ENCODE measurements at places on chromosomes 3 and 15.

GRCh38 chr3:159487304-159487703 lies 501.3 kb upstream of the IL12A start:
- no peaks in the 10 kb centered on the region for H3K36me3 ChIP-seq
- no peaks in the 10 kb centered on the region for H3K27me3 ChIP-seq
- H3K4me1 ChIP-seq, result no peaks in the 10 kb centered on the region
- DNase-seq, result no peak
- H3K4me3 ChIP-seq, result no peak overlapping the region
- H3K27ac ChIP-seq, result no peak overlapping the region

GRCh38 chr3:7340795-7341194 lies 479.9 kb downstream of the GRM7 start:
- no peak for DNase-seq
- no peak overlapping the region for H3K4me3 ChIP-seq

- no peak within 1 kb of the TSS for H3K27ac ChIP-seq
- peaks cover 13% of the 10 kb centered on the region for H3K4me1 ChIP-seq
- H3K27me3 ChIP-seq, result peaks cover 16% of the 10 kb centered on the region
Observed at GRCh38 chr3:115623044-115623868, at the start of gene GAP43. Gene GAP43, plus strand, starts transcription at chr3:115623510. Its CDS starts 180 bp downstream, at chr3:115623690.

GRCh38 chr3:61761694-61762430 lies 200.5 kb downstream of the PTPRG start:
- no peak for DNase-seq
- peaks cover 6% of the 10 kb centered on the region for H3K4me1 ChIP-seq
- no peak overlapping the region for H3K27ac ChIP-seq

- no peaks in the 10 kb centered on the region for H3K4me1 ChIP-seq
- H3K27me3 ChIP-seq, result no peaks in the 10 kb centered on the region
- no peaks in the 10 kb centered on the region for H3K36me3 ChIP-seq
- H3K27ac ChIP-seq, result no peak overlapping the region
- no peak for DNase-seq
Observed at GRCh38 chr15:50210462-50211157, 28.6 kb downstream of the SLC27A2 start.

- no peaks in the 10 kb centered on the region for H3K27me3 ChIP-seq
- H3K27ac ChIP-seq, result no peak overlapping the region
- peaks cover 16% of the 10 kb centered on the region for H3K36me3 ChIP-seq
- no peak for DNase-seq
Observed at GRCh38 chr15:71997691-71998090, 120.3 kb downstream of the MYO9A start.

DNA sequence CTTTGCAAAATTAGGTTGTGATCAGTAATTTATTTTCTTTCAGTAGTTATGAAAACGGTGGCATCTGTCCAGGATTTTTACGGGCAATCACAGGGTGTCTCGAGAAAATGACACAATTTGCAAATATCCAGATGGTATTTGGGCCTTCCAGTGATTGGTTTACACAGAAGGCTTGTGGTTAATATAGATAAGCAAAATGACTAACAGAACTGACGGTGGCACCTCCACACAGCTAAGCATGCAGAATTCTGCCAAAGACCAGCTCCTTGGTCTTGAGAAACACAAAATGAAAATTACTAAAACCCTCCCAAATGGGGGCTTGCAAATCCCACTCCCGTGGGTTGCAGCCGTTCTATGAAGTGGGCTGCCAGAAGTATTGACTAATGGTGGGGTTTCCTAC lies 5.5 kb downstream of the ARHGEF3 start:
- H3K36me3 ChIP-seq, result no peaks in the 10 kb centered on the region
- no peak overlapping the region for H3K4me3 ChIP-seq

DNA sequence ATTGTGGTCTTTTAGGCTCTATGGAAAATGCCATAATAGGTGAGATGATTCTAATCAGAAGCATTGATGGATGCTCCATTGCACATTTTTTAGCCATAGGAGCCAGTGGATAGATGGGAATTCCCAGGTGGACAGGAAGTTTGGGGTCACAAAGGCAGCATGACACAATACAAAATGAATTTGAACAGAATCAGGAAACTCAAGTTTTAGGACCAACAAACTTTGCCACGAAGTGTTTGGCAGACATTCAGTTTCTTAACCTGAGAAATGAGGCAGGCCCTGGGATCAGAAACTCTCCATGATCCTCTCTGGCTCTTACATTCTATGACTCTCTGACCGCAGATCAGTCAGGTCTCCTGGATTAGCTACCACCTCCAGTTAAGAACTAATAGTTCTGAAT lies 275.4 kb downstream of the TIGIT start:
- no peak overlapping the region for H3K4me3 ChIP-seq
- H3K27ac ChIP-seq, result no peak overlapping the region
- H3K27me3 ChIP-seq, result no peaks in the 10 kb centered on the region
- H3K4me1 ChIP-seq, result no peaks in the 10 kb centered on the region
- no peak for DNase-seq

DNA sequence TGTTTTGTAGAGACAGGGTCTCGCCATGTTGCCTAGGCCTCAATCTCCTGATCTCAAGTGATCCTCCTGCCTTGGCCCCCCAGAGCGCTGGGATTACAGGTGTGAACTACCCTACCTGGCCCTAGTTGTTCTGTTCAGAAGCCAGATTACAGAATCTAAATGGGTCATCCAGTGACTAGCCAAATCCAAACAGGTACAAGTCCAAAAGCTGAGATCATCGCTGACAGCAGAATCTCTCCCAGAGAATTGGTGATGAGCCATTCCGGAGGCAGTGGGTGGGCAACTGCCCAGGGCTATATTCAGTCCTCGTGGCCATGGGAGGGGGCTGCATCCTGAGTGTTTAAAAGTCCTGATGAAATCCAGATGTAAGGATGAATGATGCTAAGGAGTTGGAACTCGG lies 47.5 kb upstream of the SEMA4B start:
- no peak overlapping the region for H3K4me3 ChIP-seq
- H3K27ac ChIP-seq, result no peak overlapping the region
- no peaks in the 10 kb centered on the region for H3K36me3 ChIP-seq
- peaks cover 5% of the 10 kb centered on the region for H3K4me1 ChIP-seq
- H3K27me3 ChIP-seq, result no peaks in the 10 kb centered on the region

- H3K36me3 ChIP-seq, result no peaks in the 10 kb centered on the region
- no peaks in the 10 kb centered on the region for H3K4me1 ChIP-seq
- H3K27ac ChIP-seq, result no peak overlapping the region
- H3K4me3 ChIP-seq, result no peak overlapping the region
Observed at GRCh38 chr3:141808586-141808985, 45.4 kb downstream of the GRK7 start.

- H3K27ac ChIP-seq, result no peak overlapping the region
- H3K4me3 ChIP-seq, result no peak overlapping the region
- H3K4me1 ChIP-seq, result no peaks in the 10 kb centered on the region
- DNase-seq, result no peak
Observed at GRCh38 chr3:181134873-181135272, 145.3 kb upstream of the DNAJC19 start.

- H3K4me1 ChIP-seq, result no peaks in the 10 kb centered on the region
- no peaks in the 10 kb centered on the region for H3K27me3 ChIP-seq
- DNase-seq, result no peak
- H3K27ac ChIP-seq, result no peak overlapping the region
Observed at GRCh38 chr15:80747317-80748053, 31.7 kb upstream of the CEMIP start.

- H3K4me1 ChIP-seq, result no peaks in the 10 kb centered on the region
- H3K36me3 ChIP-seq, result no peaks in the 10 kb centered on the region
- H3K27ac ChIP-seq, result no peak overlapping the region
- H3K27me3 ChIP-seq, result no peaks in the 10 kb centered on the region
- H3K4me3 ChIP-seq, result no peak overlapping the region
Observed at GRCh38 chr3:158936530-158937113, 134.8 kb downstream of the MFSD1 start.

DNA sequence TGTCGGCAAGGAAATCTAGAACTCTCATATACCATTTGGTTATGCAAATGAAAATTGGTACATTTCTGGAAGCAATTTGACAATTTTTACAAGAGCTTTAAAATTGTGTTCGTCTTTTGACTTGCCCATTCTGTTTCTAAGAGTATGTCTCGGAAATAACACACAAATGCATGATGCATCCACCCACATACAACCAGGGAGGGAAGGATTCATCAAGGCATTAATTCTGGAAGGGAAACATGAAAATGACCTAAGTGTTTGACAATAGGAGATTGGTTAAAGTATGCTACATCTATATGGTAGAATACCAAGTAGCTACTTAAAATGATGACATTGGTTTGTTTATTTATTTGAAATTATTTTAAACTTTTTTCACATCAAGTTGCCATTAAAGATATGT lies 58.6 kb downstream of the PIAS1 start:
- H3K4me1 ChIP-seq, result peaks cover 20% of the 10 kb centered on the region
- H3K4me3 ChIP-seq, result no peak overlapping the region
- no peak for DNase-seq
- H3K36me3 ChIP-seq, result no peaks in the 10 kb centered on the region
- no peaks in the 10 kb centered on the region for H3K27me3 ChIP-seq

- no peaks in the 10 kb centered on the region for H3K4me1 ChIP-seq
- H3K36me3 ChIP-seq, result no peaks in the 10 kb centered on the region
- no peak overlapping the region for H3K27ac ChIP-seq
- H3K27me3 ChIP-seq, result no peaks in the 10 kb centered on the region
Observed at GRCh38 chr3:9217784-9218513, 31.5 kb downstream of the SRGAP3 start.

DNA sequence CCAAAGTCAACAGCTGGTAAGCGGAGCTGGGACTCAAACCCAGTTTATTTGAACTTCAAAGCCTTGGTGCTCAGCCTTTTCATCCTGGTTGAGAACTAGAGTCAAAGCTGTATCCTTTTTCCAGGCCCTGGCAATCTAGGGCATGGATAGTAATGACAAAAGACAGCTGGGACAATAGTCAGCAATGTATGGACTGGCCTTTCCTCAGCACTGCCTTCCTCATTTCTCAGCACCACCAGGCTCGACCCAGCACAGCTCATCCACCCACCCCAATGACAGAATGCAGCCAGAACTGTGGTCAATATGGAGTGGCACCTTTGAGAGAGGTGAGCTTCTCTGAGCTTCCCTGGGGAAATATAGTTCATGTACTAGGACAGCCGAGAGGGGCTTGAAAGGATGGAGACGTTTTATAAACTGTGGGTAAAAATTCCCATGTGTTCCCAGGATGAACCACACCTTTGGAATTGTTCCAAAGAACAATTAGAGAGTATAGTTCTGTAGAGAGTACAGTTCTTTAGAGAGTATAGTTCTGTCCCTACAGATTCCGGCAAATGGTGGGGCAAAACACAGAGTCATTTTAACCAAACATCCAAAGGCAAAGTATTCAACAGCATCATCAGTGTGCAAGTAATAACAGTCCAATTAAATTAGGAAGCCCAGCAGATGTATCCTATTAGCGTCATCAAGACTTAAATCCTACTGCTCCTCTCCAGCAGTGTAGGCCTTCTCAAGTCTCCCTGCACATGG lies 30.2 kb upstream of the IREB2 start:
- H3K27ac ChIP-seq, result no peak overlapping the region
- DNase-seq, result no peak
- H3K36me3 ChIP-seq, result no peaks in the 10 kb centered on the region
- no peak overlapping the region for H3K4me3 ChIP-seq
- H3K4me1 ChIP-seq, result no peaks in the 10 kb centered on the region
- no peaks in the 10 kb centered on the region for H3K27me3 ChIP-seq

GRCh38 chr15:57019496-57020160 lies 101.2 kb downstream of the TCF12 start:
- H3K4me3 ChIP-seq, result no peak overlapping the region
- H3K27me3 ChIP-seq, result no peaks in the 10 kb centered on the region
- H3K4me1 ChIP-seq, result peaks cover 16% of the 10 kb centered on the region
- no peaks in the 10 kb centered on the region for H3K36me3 ChIP-seq
- peak; percentile 49 for DNase-seq

DNA sequence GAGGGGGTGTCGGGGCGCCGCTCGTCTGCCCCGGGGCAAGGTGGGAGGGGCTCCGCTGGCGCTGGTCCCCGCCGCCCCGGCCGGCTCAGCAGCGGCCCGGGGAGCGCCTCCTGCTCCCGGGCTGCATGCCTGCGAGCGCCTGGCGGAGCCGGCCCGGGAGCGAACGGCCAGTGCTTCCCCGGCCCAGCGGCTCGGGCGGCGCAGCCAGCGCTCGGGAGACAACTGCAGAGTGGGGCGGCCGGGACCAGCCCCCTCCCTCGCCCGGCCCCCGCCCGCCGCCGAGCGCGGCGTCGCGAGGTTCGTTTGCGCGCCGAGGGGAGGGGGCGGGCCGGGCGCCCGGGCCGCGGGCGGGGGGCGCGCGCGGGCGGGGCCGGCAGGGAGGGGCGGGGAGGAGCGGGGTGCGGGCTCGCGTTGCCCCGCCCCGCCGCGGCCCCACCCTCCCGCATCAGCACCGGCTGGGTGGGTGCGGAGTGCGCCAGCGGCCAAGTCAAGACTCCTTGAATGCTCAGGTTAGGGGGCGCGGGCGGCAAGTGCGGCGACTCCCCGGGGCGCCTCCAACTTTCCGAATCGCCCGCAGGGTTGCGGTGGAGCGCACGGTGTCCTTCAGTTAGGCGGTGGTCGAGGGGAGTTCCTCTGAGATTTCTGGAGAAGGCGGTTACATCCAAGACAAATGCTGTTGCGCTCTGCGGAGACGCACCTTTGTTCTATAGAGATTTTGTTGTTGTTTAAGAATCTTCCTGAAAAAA lies at the start of gene RGMA:
RGMA (minus strand) TSS at position 231 of the 746 bp plus-strand sequence. CDS start 279 bp downstream, outside the sequence.
- H3K27me3 ChIP-seq, result peaks cover 12% of the 10 kb centered on the region
- H3K4me1 ChIP-seq, result peaks cover 14% of the 10 kb centered on the region
- no peak for DNase-seq
- H3K4me3 ChIP-seq, result peak within 1 kb of the TSS; percentile 49

GRCh38 chr15:42141246-42141645 lies 15.2 kb downstream of the PLA2G4F start:
- H3K4me1 ChIP-seq, result no peaks in the 10 kb centered on the region
- H3K27ac ChIP-seq, result no peak overlapping the region
- no peak overlapping the region for H3K4me3 ChIP-seq
- peaks cover 14% of the 10 kb centered on the region for H3K27me3 ChIP-seq

- no peaks in the 10 kb centered on the region for H3K27me3 ChIP-seq
- no peak overlapping the region for H3K4me3 ChIP-seq
- DNase-seq, result no peak
- H3K36me3 ChIP-seq, result no peaks in the 10 kb centered on the region
Observed at GRCh38 chr3:147195887-147196286, 210.5 kb downstream of the ZIC4 start.

DNA sequence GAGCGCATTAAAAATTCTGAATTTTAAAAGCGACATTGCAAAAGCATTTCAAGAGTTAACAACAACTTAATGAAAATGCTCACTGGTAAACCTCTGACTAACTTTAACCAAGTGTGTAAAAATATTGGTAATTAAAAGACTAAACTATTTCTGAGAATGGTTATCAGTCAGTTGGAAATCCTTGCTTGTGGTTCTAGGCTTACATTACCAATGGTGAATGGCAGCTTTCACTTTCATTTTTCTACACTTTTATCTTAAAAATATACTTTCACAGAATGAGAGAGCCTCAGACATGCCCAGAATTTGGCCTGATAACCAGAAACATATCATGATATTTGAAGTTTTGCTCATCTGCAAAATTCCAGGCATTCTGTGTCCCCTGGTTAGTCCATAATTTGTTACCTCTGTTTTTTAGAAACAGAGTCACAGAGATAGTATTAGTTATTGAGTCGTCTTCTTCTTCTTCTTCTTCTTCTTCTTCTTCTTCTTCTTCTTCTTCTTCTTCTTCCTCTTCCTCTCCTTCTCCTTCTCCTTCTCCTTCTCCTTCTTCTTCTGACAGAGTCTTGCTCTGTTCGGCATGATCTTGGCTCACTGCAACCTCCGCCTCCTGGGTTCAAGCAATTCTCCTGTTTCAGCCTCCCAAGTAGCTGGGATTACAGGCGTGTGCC lies 5.5 kb upstream of the RNF111 start:
- H3K27ac ChIP-seq, result no peak overlapping the region
- H3K36me3 ChIP-seq, result no peaks in the 10 kb centered on the region
- no peaks in the 10 kb centered on the region for H3K27me3 ChIP-seq
- no peaks in the 10 kb centered on the region for H3K4me1 ChIP-seq
- no peak for DNase-seq
- H3K4me3 ChIP-seq, result no peak overlapping the region

- no peak for DNase-seq
- no peaks in the 10 kb centered on the region for H3K27me3 ChIP-seq
- no peak overlapping the region for H3K27ac ChIP-seq
- no peaks in the 10 kb centered on the region for H3K4me1 ChIP-seq
Observed at GRCh38 chr3:133401374-133402135, 1.7 kb downstream of the BFSP2 start.

Data from tibial artery (tissue), 4 donors.